ENCODE measurements at places on chromosomes 6 and 20.

DNA sequence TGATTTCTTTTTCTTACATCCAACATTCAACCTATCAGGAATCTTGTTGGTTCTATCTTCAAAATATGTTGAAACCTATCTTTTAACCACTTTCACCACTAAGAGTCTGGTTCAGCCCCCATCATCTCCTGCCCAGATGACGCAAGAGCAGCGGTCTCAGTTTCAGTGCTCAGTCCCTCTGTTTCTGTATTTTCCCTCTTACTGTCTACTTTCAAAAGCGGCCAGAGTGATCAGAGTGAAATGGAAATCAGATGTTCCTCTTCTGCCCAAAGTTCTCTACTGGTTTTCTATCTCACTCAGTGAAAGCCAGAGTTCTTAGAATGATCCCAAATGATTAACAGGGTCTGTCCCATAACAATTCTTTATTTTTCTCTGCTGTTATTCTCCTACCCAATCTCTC lies 147.9 kb upstream of the PDE7B start:
- no peaks in the 10 kb centered on the region for H3K27me3 ChIP-seq
- no peaks in the 10 kb centered on the region for H3K4me1 ChIP-seq
- no peak overlapping the region for H3K27ac ChIP-seq
- H3K36me3 ChIP-seq, result no peaks in the 10 kb centered on the region
- no peak overlapping the region for H3K4me3 ChIP-seq

DNA sequence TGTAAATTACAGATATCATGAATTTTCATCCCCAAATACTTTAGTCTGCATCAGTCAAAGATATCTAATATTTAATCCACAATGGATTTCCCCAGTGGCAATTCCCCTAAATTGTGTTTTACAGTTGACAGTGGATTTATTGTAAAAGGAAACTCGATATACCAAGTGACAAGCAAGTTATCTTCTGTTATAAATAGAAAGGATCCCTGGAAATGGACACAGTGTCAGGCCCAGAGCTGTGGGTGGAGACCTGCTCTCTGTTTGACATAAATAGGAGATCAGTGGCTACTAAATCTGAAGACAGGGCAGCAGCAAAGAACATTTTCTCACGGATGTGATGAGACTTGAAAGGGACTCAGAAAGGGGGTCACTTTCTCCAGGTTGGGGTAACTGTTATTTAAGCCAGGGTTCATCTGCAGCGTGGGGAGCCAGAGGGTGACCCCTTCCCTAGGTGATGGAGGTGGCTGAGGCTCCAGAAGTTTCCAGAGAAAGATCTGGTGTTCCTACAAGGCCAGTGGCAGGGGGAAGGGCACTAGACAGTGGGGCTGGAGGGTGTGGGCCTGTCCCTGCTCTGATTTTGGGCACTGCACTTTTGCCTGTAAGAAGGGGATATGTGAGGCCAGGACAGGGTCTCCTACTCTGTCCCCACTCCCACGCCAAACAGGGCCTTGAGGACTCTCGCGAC lies 12.3 kb upstream of the FAM110A start:
- no peak overlapping the region for H3K4me3 ChIP-seq
- DNase-seq, result no peak
- H3K27me3 ChIP-seq, result no peaks in the 10 kb centered on the region
- H3K27ac ChIP-seq, result no peak overlapping the region
- no peaks in the 10 kb centered on the region for H3K36me3 ChIP-seq
- no peaks in the 10 kb centered on the region for H3K4me1 ChIP-seq

DNA sequence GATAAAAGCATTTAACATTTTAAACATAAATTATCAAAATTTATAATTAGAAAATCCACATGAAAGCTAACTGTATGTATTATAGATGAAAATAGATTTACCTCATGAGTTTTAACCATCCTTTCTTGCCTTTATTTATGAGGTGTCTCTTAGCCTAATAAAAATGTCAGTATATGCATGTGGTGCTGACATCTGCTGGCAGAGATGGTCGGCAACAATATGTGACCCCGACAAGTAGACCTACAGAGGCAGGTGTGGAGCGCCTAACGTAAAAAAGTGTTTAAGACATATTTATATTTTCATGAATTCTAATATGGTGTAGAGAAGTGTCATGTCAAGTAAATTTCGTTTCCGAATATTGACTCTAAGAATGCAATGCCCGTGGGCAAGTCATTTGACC lies 149.0 kb upstream of the FUT9 start:
- no peak for DNase-seq
- H3K4me3 ChIP-seq, result no peak overlapping the region
- H3K4me1 ChIP-seq, result no peaks in the 10 kb centered on the region
- no peak overlapping the region for H3K27ac ChIP-seq
- H3K27me3 ChIP-seq, result no peaks in the 10 kb centered on the region

DNA sequence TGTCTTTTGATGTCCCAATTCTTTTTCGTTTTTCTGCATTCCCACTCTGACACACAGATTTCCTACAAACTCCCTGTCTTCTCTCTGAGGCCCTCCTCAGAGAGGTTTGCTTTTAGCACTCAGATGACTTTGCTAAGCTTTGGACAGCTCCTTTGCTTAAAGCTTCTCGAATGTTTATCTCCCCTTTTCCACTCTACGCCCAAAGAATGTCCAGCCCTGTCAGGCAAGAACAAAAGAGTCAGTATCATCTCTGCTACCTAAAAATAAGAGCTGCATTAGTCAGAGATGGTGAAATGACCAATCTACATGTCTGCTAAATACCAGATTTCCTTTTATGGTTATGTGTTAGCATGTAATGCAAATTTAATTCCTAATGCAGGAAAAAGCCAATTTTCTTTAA lies 56.8 kb downstream of the PREP start:
- no peak overlapping the region for H3K27ac ChIP-seq
- H3K27me3 ChIP-seq, result no peaks in the 10 kb centered on the region
- no peaks in the 10 kb centered on the region for H3K36me3 ChIP-seq
- DNase-seq, result no peak
